H1 (cell line): ENCODE measurements at places on chromosomes 4 and X. TPM values are rescaled to one million over a fixed set of nuclear protein-coding genes. Genes with fewer than 3 reads are reported as not detected.

Gene PCDH10
- 9.3 and 10.0 TPM in 2 replicates for total RNA-seq

DNA sequence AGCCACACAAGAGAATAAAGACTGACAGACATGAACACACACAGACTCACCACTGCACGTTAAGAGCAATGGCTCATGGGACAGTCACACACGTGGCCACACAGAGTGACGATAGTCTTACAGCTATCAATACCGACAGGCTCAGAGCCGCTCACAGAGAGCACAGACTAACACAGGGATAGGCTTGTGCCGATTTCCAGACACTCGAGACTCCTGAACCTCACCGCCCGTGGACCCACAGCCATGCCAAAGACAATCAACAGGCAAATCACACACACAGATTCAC lies 716 bp upstream of the SLC38A5 start:
- no peaks in the 10 kb centered on the region for H3K36me3 ChIP-seq
- no peaks in the 10 kb centered on the region for H3K27me3 ChIP-seq
- DNase-seq: no peak
- no peak overlapping the region for H3K4me3 ChIP-seq
- H3K27ac ChIP-seq: no peak overlapping the region

- no peak overlapping the region for H3K4me3 ChIP-seq
- DNase-seq: no peak
- no peaks in the 10 kb centered on the region for H3K36me3 ChIP-seq
- no peak overlapping the region for H3K27ac ChIP-seq
Observed at GRCh38 chr4:139889264-139889663, 223.6 kb downstream of the MGST2 start.

Gene SAGE1
- total RNA-seq: not detected in 2 replicates

Gene ZAR1
- 0.36 and 0.78 TPM in 2 replicates for total RNA-seq

DNA sequence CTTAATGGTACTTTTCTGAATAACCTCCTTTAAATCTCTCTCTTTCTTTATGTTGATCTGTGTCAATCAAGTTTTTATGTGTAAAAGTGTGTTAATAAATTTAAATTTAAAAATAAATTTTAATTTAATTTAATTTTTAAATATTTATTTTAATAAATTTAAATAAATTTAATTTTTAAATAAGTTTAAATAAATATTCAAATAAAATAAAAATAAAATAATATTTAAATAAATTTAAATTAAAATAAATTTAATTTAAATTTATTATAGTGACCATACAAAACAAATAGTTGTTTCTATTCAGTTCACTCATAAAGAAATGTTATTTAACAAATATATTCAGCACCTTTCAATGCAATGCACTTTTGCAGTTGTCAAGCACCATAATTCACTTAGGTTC lies 146.9 kb downstream of the GRID2 start:
- H3K36me3 ChIP-seq: no peaks in the 10 kb centered on the region
- no peak for DNase-seq
- H3K27me3 ChIP-seq: no peaks in the 10 kb centered on the region
- no peak overlapping the region for H3K4me3 ChIP-seq

Gene MMRN1
- total RNA-seq: not detected in 2 replicates

DNA sequence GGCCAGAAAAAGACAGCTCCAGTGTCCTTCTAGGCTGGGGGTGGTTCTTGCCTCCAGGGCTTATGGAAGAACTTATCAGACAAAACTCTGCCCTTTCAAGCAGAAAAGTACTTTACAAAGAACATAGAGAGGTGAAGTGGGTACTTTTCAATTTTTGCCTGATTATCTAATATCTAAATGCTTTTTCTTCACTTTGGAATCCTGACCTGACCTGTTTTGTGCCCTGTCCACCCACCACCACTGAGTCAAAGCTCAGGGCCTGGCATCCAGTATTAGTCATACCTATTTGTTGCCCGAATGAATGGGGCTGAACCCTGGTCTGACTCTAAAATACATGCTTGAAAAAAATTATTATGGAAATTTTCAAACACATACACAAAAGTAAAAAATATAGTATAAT lies 37.2 kb downstream of the RTL9 start:
- H3K4me1 ChIP-seq: no peaks in the 10 kb centered on the region
- H3K27me3 ChIP-seq: no peaks in the 10 kb centered on the region
- H3K36me3 ChIP-seq: no peaks in the 10 kb centered on the region
- no peak for DNase-seq

DNA sequence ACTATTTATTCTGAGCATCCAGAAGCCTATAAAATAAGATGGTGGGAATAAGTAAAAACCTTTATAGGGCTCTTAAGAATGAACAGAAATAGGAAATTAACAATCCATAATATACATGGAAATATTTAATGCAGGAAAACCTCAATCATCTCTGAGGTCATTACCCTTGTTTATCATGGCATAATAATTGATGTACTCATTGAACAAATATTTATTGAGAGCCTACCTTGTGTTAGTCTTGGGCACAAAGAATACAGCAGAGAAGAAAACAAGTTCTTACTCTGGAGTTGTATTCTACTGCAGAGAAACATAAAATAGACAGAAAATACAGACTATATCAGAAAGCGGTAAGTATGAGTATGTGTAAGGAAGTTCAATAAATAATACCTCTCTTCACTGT lies 167.2 kb downstream of the COX18 start:
- no peaks in the 10 kb centered on the region for H3K4me1 ChIP-seq
- no peak overlapping the region for H3K27ac ChIP-seq
- no peak overlapping the region for H3K4me3 ChIP-seq
- H3K27me3 ChIP-seq: no peaks in the 10 kb centered on the region

- no peaks in the 10 kb centered on the region for H3K27me3 ChIP-seq
- H3K4me3 ChIP-seq: no peak overlapping the region
- H3K27ac ChIP-seq: no peak overlapping the region
- no peaks in the 10 kb centered on the region for H3K4me1 ChIP-seq
Observed at GRCh38 chrX:142084611-142085010, 120.5 kb downstream of the MAGEC2 start.

Gene RAB9B
- total RNA-seq: 0.46 and 0.56 TPM in 2 replicates

DNA sequence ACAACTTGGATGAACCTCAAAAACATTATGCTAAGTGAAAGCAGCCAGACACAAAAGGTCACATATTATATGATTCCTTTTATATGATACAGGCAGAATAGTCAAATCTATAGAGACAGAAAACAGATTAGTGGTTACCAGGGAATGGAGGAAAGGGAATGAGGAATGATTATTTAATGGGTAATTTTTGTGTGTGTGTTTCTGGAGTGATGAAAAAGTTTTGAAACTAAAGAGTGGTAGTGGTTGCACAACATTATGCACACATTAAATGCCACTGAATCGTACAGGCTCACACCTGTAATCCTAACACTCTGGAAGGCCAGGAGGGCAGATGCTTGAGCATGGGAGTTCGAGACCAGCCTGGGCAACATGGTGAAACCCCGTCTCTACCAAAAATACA lies 19.6 kb upstream of the SOD3 start:
- no peak overlapping the region for H3K27ac ChIP-seq
- no peak for DNase-seq
- peaks cover 2% of the 10 kb centered on the region for H3K27me3 ChIP-seq
- H3K4me1 ChIP-seq: no peaks in the 10 kb centered on the region

Gene AWAT2
- not detected in 2 replicates for total RNA-seq

Gene TEX11
- total RNA-seq: 0.61 and 0.74 TPM in 2 replicates

DNA sequence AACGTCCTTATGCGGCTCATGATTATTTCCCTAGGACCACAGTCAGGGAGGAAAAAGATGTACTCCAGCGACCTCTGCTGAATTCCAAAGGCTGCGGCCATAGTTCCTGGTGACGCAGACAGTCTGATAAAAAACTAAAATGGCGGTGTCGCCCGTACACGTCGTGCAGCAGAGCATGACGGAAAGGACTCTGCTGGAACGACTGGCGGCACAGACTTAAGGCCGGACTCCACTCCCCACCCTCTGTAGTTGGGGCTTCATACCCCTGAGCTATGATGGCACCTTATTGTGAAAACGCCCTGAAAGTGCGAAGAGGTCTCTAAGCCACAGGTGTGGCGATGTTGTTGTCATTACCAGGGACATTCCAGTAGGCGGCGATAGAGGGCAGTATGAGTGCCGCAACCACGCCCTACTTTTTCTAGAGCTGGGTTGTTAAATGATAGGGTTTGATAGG lies 90.0 kb upstream of the EDA2R start:
- DNase-seq: peak; percentile 13
- no peaks in the 10 kb centered on the region for H3K27me3 ChIP-seq
- H3K4me3 ChIP-seq: peak overlapping the region; percentile 84
- no peaks in the 10 kb centered on the region for H3K36me3 ChIP-seq
- no peaks in the 10 kb centered on the region for H3K4me1 ChIP-seq

- no peaks in the 10 kb centered on the region for H3K27me3 ChIP-seq
- DNase-seq: no peak
- H3K4me3 ChIP-seq: no peak overlapping the region
- no peaks in the 10 kb centered on the region for H3K4me1 ChIP-seq
- H3K36me3 ChIP-seq: no peaks in the 10 kb centered on the region
Observed at GRCh38 chr4:124526331-124526730, 186.2 kb downstream of the ANKRD50 start.

Gene F8A2
- not detected in 2 replicates for total RNA-seq

GRCh38 chrX:131675596-131676194 lies 131.8 kb downstream of the OR13H1 start:
- no peaks in the 10 kb centered on the region for H3K4me1 ChIP-seq
- no peak overlapping the region for H3K27ac ChIP-seq
- H3K4me3 ChIP-seq: no peak overlapping the region
- no peaks in the 10 kb centered on the region for H3K36me3 ChIP-seq

Gene NIPAL1
- total RNA-seq: 4.9 and 5.2 TPM in 2 replicates

Gene CCSER1
- total RNA-seq: 0.84 and 0.90 TPM in 2 replicates

GRCh38 chr4:177204126-177204525 lies 105.5 kb upstream of the NEIL3 start:
- H3K4me1 ChIP-seq: no peaks in the 10 kb centered on the region
- H3K4me3 ChIP-seq: no peak overlapping the region
- no peak for DNase-seq
- H3K36me3 ChIP-seq: no peaks in the 10 kb centered on the region
- H3K27me3 ChIP-seq: no peaks in the 10 kb centered on the region
